Activated CD4-positive, alpha-beta T cell treated with anti-CD3 and anti-CD28 coated beads for 36 hours (primary cell): ENCODE measurements at places on chromosomes 4 and X. TPM values are rescaled to one million over a fixed set of nuclear protein-coding genes. Genes with fewer than 3 reads are reported as not detected.

PABPC5 gene
- not detected for total RNA-seq

- H3K4me3 ChIP-seq = no peak overlapping the region
- H3K27ac ChIP-seq = no peak overlapping the region
- H3K4me1 ChIP-seq = no peaks in the 10 kb centered on the region
- DNase-seq = no peak
Measured at GRCh38 chrX:42189576-42189975, 266.2 kb upstream of the CASK start.

FAM184B gene
- total RNA-seq = 0.04 TPM

- peaks cover 6% of the 10 kb centered on the region for H3K27me3 ChIP-seq
- no peaks in the 10 kb centered on the region for H3K4me1 ChIP-seq
- no peaks in the 10 kb centered on the region for H3K36me3 ChIP-seq
- H3K4me3 ChIP-seq = no peak overlapping the region
- no peak for DNase-seq
- no peak overlapping the region for H3K27ac ChIP-seq
Measured at GRCh38 chr4:168604496-168605373, 107.9 kb downstream of the PALLD start.

GRCh38 chrX:24145303-24146186 lies 4.0 kb upstream of the ZFX start:
- DNase-seq = no peak
- no peak overlapping the region for H3K4me3 ChIP-seq
- no peaks in the 10 kb centered on the region for H3K27me3 ChIP-seq
- peaks cover under 1% of the 10 kb centered on the region for H3K36me3 ChIP-seq
- H3K4me1 ChIP-seq = peaks cover 26% of the 10 kb centered on the region

DNA sequence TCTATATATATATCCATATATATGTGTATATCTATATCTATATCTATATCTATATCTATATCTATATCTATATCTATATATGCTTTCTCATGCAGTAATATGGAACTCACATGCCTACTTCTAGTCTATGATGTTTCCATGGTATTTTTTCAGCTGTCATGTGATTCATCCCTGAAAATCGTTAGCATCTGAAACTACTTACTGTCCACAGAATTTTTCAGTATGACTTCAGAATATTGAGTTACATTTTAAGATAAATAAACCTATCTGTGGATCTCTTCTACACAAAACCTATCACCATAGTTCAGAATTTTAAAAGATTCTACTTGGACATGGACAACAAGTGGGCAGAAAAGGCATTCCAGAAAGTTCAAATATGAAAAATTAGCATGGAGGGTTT lies 855.1 kb upstream of the INTU start:
- no peak overlapping the region for H3K4me3 ChIP-seq
- no peak overlapping the region for H3K27ac ChIP-seq
- no peak for DNase-seq
- no peaks in the 10 kb centered on the region for H3K4me1 ChIP-seq
- H3K27me3 ChIP-seq = no peaks in the 10 kb centered on the region

DNA sequence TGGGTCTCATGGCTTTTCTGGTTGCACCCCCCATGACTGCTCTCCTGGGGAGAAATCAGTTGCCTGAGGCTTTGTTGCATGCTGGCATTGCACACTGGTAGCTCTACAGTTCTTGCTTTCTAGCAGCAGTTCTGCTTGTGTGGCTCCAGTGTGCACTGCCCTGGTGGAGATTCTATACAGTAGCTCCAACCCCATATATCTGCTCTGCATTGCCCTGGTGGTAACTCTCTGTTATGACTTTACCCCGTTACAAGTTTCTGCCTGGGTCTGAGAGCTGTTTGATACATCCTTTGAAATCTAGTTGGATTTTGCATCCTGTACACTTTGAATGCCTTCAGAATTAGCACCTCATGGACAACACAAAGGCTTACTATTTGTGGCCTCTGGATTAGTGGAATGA lies 241.4 kb upstream of the EPHA5 start:
- H3K4me1 ChIP-seq = no peaks in the 10 kb centered on the region
- H3K36me3 ChIP-seq = no peaks in the 10 kb centered on the region
- H3K27ac ChIP-seq = no peak overlapping the region
- H3K4me3 ChIP-seq = no peak overlapping the region

DNA sequence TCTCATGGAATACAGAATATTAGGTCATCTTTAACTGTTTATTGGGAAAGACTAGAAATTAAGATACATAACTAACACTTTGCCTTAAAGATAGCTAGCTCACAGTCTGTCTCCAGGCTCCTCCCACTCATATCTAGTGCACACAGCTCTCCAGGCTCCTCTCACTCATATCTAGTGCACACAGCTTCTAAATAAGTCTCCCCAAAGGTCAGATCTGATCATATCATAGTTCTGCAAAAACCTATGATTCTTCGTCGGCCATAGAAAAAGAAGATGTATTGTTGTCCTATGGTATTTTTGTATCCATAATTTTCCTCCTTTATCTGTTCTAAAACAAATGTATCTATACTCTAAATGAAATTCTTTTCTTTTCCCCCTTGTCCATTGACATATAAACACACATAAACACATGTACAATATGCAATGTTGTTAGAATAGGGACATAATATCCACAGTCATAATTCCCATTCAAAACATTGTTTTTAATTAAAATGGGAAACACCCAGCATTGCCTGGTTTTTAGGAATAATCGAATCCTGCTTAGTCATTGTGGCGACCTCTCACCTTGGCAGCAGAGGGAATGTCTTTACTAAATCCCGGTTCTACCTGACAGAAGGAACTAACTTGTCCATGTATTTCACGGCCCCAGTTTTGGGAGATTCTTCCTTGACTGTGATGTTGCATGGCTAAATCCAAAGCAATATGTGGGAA lies 1282.0 kb downstream of the PCDH7 start:
- no peak overlapping the region for H3K27ac ChIP-seq
- DNase-seq = no peak

- H3K27me3 ChIP-seq = no peaks in the 10 kb centered on the region
- H3K4me3 ChIP-seq = no peak overlapping the region
- H3K4me1 ChIP-seq = peaks cover 23% of the 10 kb centered on the region
- H3K27ac ChIP-seq = no peak overlapping the region
Measured at GRCh38 chrX:46488712-46489111, 56.5 kb downstream of the ZNF674 start.

LRP2BP gene
- 0.80 TPM for total RNA-seq

DNA sequence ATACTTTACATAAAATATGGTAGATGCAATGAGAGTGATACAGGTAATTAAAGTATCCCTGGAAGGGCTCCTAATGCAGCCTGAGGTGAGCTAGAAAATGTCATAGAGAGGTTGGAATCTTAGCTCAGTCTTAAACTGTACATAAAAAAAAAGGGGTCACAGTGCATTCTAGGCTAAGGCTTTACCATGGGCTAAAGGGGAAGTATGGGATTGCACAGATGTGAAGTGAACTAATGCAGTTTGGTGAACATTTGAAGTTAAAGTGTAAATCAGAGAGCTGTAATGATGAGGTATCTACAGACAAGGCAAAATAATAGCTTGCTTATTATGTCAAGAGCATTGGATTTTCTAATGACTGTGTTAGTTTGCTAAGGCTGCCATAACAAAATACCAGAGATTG lies 405.9 kb downstream of the ADGRL3 start:
- no peak for DNase-seq
- no peaks in the 10 kb centered on the region for H3K36me3 ChIP-seq
- H3K4me1 ChIP-seq = no peaks in the 10 kb centered on the region

SSX2 gene
- not detected for total RNA-seq

ARAP2 gene
- total RNA-seq = 40.0 TPM

- no peaks in the 10 kb centered on the region for H3K27me3 ChIP-seq
- no peak overlapping the region for H3K4me3 ChIP-seq
- peaks cover 68% of the 10 kb centered on the region for H3K36me3 ChIP-seq
Measured at GRCh38 chr4:184401397-184402171, 72.8 kb downstream of the IRF2 start.

DNA sequence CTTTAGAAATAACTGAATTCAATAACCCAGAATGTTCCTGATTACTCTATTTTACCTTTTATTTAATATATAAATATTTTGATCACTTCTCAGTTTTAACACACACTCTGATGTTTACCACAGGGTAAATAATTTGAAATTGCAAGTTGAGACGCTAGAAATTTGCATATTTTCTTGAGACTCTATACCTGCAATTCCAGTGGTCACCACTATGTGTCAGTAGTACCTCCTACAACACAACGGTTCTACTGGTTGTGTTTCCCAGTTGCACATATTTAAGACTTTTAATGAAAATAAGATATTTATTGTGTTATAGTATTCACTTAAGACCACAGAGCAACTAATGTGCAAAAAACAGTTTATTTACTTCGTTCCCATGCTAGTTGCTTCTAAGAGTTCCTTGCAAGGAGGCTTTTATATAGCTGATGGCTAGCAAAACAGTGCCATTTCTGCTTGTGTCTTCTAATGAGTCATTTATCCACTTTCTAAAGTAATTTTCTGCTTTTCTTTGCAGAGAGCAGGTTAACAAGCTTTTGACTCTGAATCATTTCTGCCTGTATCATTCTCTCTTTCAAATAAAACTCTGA lies 98.9 kb upstream of the PDLIM3 start:
- H3K4me3 ChIP-seq = no peak overlapping the region
- H3K36me3 ChIP-seq = no peaks in the 10 kb centered on the region
- H3K27ac ChIP-seq = no peak overlapping the region
- peak; percentile 14 for DNase-seq
- peaks cover 3% of the 10 kb centered on the region for H3K4me1 ChIP-seq

DNA sequence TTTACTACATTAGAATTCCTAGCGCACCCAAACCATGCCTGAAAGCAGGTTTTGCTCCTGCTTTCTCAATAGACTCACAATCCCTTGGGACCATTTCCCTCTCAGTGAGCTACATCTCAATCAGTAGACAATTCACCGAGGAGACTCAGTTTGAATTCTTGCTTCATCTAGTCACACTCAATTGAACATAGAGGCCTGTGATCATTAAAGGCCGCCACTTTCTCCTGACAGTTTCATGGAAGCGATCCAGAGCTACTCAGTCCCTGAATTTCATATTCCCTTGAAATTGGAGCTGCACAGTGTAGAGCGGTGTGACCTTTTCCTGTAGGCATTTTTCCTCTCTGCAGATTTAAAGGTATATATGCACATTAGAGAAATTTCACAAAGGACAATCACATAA lies 193.9 kb upstream of the SPOCK3 start:
- no peak overlapping the region for H3K27ac ChIP-seq
- DNase-seq = no peak

ACE2 gene
- total RNA-seq = not detected

ADAMTS3 gene
- not detected for total RNA-seq

GRCh38 chrX:20414762-20415445 lies 148.2 kb upstream of the RPS6KA3 start:
- no peak overlapping the region for H3K4me3 ChIP-seq
- peaks cover 42% of the 10 kb centered on the region for H3K4me1 ChIP-seq
- H3K27me3 ChIP-seq = no peaks in the 10 kb centered on the region
- no peak overlapping the region for H3K27ac ChIP-seq
- no peaks in the 10 kb centered on the region for H3K36me3 ChIP-seq

DNA sequence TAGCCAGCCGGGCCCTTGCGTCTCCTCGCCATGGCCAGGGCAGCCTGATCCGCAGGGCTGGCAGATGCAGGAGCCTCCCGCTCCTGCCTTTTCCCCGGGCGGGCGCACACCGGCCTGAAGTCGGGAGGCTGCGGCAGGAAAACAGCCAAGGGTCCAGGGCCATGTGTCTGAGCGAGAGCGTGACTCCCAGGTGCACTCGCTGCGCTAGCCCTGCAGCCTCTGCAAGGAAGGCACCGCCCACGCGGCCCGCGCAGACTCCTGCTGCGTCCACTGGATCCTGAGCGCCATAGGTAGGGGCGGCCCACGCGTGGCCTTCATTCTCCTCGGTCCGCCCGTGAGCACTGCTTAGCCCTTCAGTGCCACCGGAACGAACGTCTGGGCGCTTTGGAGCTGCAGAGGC lies 379.9 kb downstream of the TRAM1L1 start:
- no peak for DNase-seq
- H3K27me3 ChIP-seq = no peaks in the 10 kb centered on the region
- H3K4me3 ChIP-seq = no peak overlapping the region
- H3K36me3 ChIP-seq = no peaks in the 10 kb centered on the region

DNA sequence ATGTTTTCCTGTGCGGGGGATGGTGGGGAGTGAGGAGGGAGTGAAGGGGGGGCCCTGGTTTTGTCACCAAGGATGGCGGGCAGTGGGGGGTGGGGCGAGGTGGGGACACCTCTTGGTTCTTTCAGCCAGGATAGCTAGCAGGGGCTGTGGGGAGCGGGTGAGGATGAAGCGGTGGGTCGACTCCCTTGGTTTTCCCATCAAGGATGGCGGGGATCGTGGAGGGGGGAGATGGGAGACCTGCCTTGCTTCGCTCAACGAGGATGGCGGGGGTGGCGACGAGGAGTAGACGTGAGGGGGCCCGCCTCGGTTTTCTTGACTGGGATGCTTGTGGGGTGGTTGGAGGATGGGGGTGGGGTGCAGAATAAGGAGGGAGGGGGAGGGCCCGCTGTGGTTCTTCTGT lies 643 bp downstream of the FHL1 start:
- peaks cover 31% of the 10 kb centered on the region for H3K4me1 ChIP-seq
- peak overlapping the region; percentile 52 for H3K4me3 ChIP-seq
- H3K36me3 ChIP-seq = no peaks in the 10 kb centered on the region
- no peak overlapping the region for H3K27ac ChIP-seq
- no peaks in the 10 kb centered on the region for H3K27me3 ChIP-seq

- H3K27me3 ChIP-seq = no peaks in the 10 kb centered on the region
- H3K36me3 ChIP-seq = no peaks in the 10 kb centered on the region
- H3K4me1 ChIP-seq = no peaks in the 10 kb centered on the region
- no peak for DNase-seq
- no peak overlapping the region for H3K4me3 ChIP-seq
Measured at GRCh38 chrX:68332201-68332731, 101.0 kb downstream of the OPHN1 start.

GRCh38 chr4:7810783-7811535 lies 128.7 kb downstream of the AFAP1 start:
- peaks cover 15% of the 10 kb centered on the region for H3K36me3 ChIP-seq
- H3K4me1 ChIP-seq = peaks cover 17% of the 10 kb centered on the region
- no peak for DNase-seq
- H3K27me3 ChIP-seq = no peaks in the 10 kb centered on the region

DNA sequence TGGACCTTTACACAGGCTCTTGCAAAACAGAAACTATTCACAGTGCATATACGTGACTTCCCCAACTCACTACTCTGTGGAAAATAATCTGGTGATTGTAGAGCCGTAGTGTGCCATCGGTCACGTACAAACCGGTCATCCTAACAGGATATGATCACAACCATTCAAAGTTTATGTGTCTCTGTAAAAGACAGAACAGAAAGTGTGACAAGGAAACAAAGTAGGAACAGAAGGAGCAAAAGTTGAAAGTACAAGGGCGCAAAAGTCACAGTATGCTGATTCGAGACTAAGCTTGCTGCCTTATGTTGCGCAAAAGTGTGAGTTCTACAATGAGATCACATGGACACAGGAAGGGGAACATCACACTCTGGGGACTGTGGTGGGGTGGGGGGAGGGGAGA lies 18.6 kb downstream of the MEPE start:
- peaks cover 11% of the 10 kb centered on the region for H3K4me1 ChIP-seq
- no peaks in the 10 kb centered on the region for H3K36me3 ChIP-seq
- DNase-seq = no peak
- H3K27me3 ChIP-seq = peaks cover 8% of the 10 kb centered on the region
- H3K27ac ChIP-seq = no peak overlapping the region

GRCh38 chrX:23952391-23952790 lies 44.6 kb downstream of the CXorf58 start:
- H3K36me3 ChIP-seq = no peaks in the 10 kb centered on the region
- peaks cover 15% of the 10 kb centered on the region for H3K4me1 ChIP-seq
- H3K27me3 ChIP-seq = no peaks in the 10 kb centered on the region
- H3K4me3 ChIP-seq = peak overlapping the region; percentile 69
- H3K27ac ChIP-seq = no peak overlapping the region

GRCh38 chrX:112025753-112026152 lies 56.8 kb downstream of the TRPC5 start:
- H3K27me3 ChIP-seq = no peaks in the 10 kb centered on the region
- H3K36me3 ChIP-seq = no peaks in the 10 kb centered on the region
- no peak for DNase-seq
- H3K27ac ChIP-seq = no peak overlapping the region
